ENCODE measurements at places on chromosomes 7 and 10.

DNA sequence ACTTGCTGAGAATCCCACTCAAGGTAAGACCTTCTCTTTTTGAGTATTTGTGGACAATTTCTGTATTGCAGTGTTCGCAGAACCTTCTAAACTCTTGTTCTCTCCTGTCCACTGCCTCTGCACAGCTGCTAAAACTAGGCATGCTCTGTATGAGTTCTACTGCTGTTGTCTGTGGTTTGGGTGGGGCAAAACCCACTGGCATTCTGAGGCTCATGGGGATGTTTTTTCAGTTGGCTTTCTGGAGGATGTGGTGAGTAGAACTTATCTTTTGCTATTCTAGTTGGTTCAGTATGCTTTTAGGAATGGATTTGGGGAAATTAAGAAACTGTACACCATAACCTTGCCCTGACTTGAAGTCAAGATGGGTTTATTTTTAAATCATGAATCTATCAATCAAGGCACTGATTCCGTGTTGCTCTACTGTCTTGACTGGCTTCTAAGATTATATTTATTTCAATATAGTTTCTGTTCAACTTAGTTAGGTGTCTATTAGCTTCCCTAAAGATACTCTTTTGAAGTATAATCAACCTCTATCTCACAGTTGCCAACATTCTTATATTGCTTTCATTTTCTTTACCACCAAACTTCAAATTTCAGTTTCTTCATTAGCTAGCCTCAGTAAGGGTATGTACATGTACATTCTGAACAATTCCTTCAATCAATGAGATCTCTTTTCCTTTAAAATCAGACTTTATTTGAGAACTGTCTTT, 25.0 kb upstream of the C1GALT1 start:
- peak; percentile 34 for DNase-seq

DNA sequence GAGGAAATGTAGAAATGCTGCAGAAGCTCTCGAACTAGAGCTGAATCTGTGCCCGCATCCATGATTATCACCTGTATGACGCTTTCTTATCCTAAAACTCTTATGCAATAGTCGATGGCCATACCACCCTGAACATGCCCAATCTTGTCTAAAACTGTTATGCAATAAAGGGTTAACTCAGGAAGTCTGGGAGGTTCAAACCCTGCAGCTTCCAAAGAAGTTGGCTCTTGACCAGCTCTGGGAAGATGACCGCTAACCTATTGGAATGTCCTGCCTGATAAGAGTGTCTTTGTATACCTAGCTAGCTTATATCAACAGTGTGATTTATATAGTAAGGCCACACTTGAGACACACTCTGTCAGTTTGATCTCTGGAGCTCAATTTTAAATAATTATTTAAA, 3.4 kb upstream of the C10orf88 start:
- DNase-seq = no peak

DNA sequence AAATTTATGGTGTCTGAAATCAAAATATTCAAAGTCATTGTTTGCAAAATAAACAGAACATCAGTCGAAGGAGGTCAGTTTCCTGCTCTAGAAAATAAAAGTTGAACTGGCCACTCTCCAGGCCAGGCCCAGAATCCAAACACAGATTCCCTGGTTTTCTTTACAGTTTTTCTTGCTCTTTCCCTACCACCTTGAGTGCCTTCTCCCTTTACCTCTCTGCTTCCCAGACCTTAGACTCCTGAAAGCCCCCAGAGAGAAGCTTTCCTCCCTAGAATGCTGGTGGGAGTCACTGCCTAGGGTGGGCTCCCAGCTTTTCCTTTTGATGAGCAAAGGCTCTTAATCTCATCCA, 6.1 kb downstream of the DNTT start:
- DNase-seq = no peak

DNA sequence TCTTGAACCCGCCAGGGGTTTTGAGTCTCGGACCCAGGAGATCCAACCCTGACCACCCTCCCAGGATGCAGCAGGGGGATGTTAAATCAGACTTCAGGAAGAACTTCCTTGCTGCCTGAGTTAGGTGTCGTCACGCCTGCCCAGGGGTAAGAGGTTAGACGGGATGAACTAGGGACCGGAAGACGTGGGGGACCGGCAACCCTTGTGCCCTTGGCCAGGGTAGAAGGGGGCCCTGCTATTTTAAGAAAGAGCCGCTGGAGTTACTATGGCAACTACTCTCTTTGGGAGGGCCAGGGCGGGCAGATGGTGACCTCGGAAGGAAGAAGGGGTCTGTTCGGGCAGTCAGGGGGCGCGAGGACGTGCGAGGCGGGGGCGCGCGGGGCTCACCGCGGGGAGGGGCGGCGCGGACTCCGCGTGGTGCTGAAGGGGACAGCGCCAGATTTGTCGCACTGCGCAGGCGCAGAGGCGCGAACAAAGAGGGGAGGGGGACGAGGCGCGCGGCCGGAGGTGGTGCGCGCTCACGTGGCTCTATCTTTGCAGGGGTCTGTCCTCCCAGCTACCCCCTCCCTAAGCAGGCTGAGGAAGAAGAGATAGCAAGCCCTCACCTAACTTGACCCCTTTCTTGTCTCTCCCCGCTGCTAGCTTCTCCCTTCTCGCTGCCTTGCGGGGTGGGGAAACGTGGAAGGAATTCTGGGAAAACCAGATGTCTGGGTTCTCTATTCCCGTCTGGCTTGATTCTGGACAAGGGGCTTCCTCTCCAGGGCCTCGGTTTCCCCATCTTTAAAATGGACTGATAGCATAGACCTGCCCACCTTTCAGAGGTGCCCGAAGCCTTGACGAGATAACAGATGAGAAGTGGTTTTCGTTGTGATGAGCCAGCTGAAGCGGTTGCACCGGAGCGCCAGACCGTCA, 940 bp upstream of the PSD start:
- peak; percentile 62 for DNase-seq

GRCh38 chr7:57821438-57822382, 371.7 kb downstream of the ZNF716 start:
- no peak for DNase-seq

DNA sequence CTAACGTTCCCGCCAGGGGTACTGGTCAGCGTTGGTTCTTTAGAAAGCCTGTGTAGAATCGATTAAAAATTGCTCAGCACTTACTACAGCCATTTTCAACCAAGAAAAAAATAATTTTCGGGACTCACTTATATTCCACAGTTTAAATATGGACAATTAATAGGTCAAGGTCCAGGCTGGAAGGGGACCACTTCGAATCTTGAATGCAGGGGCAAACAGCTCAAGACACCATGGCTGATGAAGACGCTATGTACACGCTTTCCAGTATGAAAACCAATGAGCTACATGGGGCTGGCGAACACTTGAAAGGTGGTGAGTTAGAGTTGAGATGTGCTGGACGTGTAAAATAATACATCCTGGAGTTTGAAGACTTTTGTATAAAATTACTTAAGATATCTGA, 87.2 kb downstream of the PRKCQ start:
- DNase-seq = no peak

DNA sequence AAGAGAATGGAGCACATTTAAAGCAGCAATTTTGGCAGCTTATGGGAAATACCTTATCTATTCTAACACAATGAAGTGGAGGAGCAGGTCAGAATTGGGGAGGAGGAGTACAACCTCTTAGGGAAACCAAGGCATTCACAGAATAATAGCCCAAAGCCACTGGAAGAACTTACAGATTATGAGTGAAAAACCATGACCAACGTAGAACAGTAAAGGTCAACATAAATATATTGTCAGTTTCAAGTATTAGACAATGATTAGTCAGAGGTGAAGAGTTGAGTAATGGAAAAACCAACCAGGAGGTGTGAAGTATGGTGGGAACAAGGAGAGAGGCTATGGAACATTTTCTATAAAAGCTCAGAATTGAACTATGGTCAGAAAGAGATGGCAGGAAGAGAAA, 304.3 kb upstream of the SP4 start:
- no peak for DNase-seq

GRCh38 chr10:22682237-22683139, 31.9 kb downstream of the PIP4K2A start:
- DNase-seq = peak; percentile 18

DNA sequence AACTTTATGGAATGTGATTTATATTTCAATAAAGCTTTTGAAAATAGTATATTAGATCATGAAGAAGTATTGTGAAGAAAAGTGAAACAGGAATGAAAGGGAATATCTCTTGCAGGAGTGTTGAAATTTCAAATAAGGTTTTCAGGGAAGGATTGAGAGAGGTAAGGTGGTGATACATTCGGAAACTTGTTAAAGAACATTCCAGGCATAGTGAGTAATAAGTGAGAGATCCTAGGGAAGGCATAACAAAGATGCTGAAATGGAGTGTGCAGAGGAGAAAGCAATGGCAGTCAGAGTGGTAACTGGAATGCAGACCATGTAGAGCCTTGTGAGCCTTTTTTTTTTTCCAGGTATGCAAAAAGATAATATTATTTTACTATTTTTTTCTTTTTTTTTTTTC, 4.1 kb downstream of the OR9A4 start:
- no peak for DNase-seq

GRCh38 chr10:93086289-93086688, 12.6 kb downstream of the CYP26A1 start:
- no peak for DNase-seq

- DNase-seq = no peak
These were observed 4.7 kb upstream of the CCNJ start for GRCh38 chr10:96038476-96039387.

- no peak for DNase-seq
These were observed 48.1 kb downstream of the NEURL1 start for GRCh38 chr10:103541616-103542015.

DNA sequence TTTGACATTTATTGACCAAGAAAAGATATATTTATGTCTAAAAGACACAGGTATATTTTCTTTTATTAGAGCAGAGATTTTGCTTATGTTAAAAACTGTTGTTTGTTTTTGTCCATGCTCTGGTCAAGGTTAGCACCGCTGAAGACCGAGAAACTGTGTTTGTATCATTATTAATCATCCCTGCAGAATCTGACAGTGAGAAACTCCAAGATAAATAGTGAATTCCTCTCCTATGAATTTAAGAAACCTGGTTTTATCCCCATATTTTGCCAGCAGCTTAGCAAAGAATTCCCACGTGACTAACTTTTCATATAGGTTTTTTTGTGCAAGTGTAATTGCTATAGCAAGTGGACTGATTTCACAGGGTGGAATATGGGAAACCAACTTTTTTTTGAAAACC, 77.6 kb downstream of the FRMD4A start:
- no peak for DNase-seq

Measured in T-helper 2 cell (primary cell).